ENCODE measurements at places on chromosomes 2 and 18.

DNA sequence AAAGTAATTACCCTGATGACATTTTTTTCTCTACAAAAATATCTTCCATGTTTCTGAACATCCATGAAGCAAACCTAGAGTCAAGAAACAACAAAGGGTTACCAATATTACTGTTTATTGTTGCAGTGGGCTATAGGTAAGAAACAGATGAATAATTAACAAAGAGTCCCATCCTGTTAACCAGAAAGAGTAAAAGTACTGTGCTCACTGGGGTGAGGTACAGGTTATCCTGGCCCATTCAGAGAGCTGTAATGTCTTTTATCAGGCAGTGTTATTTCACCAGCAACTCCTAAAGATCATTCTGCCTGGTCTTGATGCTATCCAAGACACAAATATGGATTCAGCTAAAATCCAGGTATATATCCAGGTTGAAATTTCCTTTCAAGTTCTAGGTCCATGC lies 754.9 kb downstream of the SATB2 start:
- DNase-seq, result no peak

GRCh38 chr2:98433363-98433964 lies 11.2 kb upstream of the INPP4A start:
- no peak for DNase-seq

GRCh38 chr2:160942476-160943142 lies 217.6 kb upstream of the TANK start:
- no peak for DNase-seq

DNA sequence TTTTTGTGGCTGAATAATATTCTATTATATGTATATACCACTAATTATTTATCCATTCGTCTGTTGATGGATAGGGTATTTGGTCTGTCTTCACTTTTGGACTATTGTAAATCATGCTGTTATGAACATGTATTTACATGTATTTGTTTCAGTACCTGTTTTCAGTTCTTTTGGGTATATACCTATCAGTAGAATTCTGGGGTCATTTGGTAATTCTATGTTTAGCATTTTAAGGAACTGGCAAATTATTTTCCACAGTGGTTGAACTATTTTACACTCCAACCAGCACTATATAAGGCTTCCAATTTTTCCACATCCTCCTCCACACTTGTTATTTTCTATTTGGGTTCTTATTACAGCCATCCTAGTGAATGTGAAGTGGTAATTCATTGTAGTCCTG lies 12.4 kb upstream of the TANK start:
- no peak for DNase-seq

GRCh38 chr18:54357082-54357659 lies 487 bp downstream of the STARD6 start:
- no peak for DNase-seq

GRCh38 chr2:144663207-144663606 lies 143.3 kb upstream of the ZEB2 start:
- no peak for DNase-seq

GRCh38 chr2:226777611-226778010 lies 22.0 kb downstream of the IRS1 start:
- no peak for DNase-seq

DNA sequence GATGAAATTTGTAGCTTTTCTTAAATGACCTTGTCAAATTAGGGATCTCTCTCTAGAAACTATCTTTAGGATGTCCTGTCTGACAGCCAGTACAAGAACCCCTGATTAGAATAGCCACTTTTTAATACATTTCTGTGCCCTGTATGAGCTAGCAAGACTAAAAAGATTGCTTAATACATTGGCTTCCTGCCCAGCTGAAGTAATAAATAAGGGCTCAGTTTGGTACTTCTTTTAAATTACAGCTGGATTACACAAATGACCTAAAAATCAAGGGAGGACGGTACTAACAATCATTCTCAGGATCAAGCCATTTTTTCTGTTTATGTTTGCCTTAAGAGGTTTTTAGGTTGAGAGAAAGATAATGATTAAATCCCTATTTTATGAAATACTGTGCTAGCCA lies 11.6 kb upstream of the OLA1 start:
- DNase-seq, result no peak

DNA sequence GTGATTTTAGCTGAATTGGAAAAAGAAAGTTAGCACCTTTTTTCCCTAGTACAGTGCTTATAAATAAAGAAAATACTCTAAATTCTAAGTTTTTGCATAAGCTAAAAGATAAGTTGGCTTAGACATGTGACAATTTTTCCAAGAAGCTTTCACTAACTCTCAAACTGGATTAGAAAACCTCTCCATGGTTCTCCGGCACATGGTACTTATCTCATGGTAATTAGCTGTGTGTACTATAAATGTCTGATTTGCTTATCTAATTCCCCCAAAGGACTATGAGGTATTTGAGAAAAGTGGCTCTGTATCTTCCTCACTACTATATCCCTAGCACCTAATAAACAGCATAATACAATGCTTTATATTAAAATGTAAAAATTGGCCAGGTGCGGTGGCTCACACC lies 71.1 kb downstream of the ROCK1 start:
- no peak for DNase-seq

- no peak for DNase-seq
Measured at GRCh38 chr2:84674586-84674985, 158.3 kb downstream of the DNAH6 start.

DNA sequence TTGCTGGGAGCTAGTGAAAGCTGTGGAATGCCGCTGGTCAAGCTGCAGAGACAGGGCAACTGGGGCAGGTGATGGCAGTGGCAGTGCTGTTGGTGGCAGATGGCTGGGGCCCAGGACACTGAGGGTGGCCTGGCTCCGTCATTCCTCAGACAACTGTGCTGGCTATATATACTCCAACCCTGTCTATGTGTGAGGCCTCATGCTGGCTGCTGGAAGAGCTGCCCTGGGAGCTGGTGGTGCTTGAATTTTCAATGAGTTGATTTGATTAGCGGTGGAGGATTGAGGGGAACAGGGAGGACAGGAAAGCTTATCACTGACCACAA lies 66.5 kb upstream of the TMEM200C start:
- no peak for DNase-seq

DNA sequence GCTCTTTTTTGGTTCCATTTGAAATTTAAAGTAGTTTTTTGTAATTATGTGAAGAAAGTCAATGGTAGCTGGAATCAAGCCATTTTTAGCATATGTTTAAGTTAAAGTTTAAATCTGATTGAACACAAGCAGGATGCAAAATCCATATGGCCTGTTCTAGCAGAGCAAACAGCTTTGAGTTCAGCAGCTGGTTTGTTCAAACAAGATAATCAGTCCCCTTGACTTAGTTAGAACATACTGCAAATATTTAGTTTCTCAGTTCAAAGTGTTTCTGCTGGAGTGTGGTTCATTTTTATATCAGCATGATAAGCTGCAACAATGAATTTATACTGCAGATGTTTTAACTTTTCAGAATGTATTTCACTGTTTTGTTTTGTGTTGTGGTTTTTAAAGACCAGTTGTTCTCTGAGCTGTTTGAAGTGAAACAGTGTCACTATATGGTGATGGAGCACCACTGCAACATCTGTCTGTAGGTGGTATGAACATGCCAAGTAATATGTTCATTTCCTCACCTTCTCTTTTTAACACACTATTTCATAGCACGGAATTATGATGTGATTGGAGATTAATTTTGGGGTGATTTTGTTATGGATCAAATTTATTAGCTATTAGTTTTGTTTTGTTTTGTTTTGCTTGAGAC lies 125.3 kb downstream of the COL4A4 start:
- no peak for DNase-seq

- DNase-seq, result no peak
Measured at GRCh38 chr18:13558124-13558523, 168.2 kb downstream of the FAM210A start.

GRCh38 chr2:115842306-115842705 lies 1399.9 kb downstream of the DPP10 start:
- no peak for DNase-seq

DNA sequence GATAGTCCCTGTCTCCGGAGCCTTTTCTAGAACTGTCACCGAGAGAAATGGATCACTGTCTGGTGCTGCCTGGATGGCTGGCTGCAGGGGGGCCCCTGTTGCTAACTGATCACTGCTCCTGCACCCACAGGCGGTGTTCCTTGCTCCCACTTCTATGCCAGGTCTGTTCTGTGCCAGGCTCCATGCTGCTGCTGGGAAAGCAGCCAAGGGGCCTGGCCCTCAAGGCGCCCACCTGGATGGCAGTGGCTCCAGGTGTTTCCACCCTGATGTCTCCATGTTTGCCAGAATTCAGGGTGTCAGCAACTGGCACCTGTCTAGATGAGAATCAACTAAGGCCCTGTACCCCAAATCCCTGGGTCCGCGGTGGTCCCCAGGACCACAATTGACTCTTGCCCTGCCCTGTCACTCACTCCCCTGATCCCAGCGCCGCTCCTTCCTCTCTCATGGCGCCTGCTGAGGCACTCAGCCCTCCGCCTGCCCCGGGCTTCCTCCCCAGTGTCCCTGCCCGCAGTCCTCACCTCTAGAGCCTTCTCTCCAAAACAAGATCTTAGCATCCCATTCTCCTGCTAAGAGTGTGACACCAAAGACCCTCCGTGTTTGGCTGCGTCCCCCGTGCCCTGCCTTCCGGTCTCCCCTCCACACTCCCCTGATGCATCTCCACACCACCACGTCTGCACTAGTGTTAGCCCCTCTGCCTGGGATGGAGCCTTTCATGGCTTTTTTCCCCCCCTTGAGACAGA lies 72.5 kb upstream of the OTOF start:
- DNase-seq, result no peak

- no peak for DNase-seq
Measured at GRCh38 chr2:176234940-176235339, 34.3 kb upstream of the MTX2 start.

DNA sequence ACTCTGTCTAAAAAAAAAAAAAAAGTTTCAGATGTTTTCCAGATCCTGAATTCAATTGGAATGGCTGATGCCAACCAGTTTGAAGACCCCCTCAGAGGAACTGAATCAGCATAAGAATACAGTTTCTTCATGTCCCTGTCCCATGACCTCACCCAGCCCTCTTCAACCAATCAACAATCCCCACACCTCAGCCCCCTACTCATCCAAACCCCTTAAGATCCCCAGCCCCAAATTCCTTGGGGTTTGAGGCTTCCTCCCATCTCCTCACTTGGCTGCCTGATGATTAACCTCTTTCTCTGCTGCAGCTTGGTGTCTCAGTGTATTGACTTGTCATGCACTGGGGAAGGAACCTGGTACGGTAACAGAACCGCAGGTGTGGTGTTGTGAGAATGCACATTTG lies 97.6 kb upstream of the CABLES1 start:
- no peak for DNase-seq

DNA sequence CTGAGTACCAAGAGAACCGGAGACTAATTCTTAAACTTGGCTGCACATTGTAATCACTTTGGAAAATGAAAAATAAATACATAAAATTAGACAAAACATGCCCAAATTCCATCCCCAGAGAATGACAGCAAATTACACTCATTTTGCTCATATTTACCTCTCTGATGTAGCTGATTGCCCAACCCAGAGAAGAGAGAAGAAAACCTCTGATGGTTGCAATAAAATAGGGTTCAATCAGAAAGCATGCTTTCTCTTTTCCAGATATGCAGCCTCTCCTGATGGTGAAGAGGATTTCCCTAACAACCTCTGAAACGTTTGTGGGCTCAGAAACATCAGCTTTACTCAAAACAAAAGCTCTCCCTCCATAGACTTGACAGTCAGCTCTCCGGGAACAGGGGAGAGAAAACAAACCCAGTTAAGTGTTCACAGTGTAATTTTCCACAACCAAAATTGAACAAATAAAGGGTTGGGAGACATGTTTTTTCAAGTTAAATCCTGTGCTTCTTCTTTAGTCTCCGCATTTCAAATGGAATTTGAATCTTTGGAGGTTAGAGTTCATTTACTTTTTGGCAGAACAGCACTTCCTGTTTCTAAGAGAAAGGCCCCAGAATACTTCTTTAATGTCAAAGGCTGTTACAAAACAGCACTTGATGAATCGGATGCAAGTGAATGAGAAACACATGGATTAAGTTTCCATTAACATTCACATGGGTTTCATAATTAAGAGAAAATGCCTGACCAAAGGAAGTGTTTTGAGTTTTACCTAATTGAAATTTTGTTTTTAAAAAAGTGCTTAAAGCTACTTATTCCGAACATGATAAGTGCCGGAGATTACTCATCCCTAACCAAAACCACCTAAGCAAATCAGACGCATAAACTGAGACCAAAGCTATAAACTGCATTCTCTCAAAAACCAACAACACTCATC lies 570.1 kb upstream of the SYT4 start:
- DNase-seq, result no peak

- no peak for DNase-seq
Measured at GRCh38 chr2:168687314-168687713, 115.1 kb upstream of the NOSTRIN start.

DNA sequence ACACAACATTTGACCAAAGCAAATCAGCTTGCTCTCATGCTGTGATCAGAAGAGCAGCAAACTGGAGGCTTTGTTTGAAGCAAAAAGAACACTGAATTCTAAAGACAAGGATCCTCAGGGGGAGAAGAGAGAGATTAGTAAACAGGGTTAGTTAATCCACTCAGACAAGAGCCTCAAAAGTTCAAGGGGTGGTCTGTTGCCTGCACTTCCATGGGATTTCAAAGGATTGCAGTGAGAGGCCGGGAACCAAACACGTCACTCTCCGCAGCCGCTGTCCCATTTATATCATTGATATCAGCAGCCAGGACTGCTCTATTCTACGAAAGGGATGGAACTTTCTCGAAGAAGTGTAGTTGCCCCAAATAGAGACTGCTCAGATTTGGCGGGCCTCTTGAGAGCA lies 97.8 kb upstream of the SP3 start:
- DNase-seq, result no peak

DNA sequence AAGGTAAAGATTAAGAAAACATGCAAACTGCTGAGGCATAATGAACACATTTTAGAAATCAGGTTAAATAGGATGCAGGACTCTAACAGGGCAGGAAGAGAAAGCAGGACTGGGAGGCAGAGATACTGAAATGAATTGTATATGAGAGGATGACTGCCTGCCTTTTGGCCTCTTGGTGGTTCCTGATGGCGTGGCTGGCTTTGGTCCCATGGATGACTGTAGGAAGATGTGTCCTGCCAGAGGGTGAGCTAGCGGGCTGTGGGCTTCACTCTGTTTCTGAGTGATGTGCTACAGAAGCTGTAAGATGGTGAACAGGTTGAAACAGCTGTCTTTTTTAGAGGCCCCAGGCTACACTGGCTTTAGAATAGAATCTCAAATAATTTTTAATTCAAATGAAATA lies 517.0 kb downstream of the SLC4A3 start:
- no peak for DNase-seq

DNA sequence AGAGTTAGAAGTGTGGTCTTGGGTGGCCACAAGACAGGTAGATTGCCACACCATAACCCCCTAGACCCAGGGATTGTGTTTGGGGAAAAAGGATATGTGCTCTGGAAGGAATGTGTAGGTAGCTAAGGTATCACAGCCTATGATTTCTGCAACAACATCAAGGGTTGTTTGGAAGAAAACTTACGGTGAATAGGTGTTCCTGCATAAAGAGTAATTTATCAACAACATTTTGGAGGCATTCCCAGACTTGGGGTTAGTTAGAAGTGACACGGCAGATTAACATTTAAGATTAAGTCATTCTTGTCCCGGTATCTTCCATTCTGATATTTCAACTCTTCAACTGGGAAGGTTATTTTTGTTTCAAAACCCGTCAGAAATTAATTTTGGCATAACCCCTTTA lies 65.5 kb downstream of the SPP2 start:
- no peak for DNase-seq

GRCh38 chr2:128797533-128797932 lies 478.9 kb upstream of the HS6ST1 start:
- DNase-seq, result no peak

GRCh38 chr2:161703863-161704262 lies 79.6 kb downstream of the SLC4A10 start:
- DNase-seq, result no peak

- no peak for DNase-seq
Measured at GRCh38 chr2:29317077-29317517, 201.9 kb downstream of the CLIP4 start.
